ENCODE measurements at places on chromosomes 16 and 17.
A peak's percentile ranks its signal among the peaks of the same experiment; 100 is the strongest.

DNA sequence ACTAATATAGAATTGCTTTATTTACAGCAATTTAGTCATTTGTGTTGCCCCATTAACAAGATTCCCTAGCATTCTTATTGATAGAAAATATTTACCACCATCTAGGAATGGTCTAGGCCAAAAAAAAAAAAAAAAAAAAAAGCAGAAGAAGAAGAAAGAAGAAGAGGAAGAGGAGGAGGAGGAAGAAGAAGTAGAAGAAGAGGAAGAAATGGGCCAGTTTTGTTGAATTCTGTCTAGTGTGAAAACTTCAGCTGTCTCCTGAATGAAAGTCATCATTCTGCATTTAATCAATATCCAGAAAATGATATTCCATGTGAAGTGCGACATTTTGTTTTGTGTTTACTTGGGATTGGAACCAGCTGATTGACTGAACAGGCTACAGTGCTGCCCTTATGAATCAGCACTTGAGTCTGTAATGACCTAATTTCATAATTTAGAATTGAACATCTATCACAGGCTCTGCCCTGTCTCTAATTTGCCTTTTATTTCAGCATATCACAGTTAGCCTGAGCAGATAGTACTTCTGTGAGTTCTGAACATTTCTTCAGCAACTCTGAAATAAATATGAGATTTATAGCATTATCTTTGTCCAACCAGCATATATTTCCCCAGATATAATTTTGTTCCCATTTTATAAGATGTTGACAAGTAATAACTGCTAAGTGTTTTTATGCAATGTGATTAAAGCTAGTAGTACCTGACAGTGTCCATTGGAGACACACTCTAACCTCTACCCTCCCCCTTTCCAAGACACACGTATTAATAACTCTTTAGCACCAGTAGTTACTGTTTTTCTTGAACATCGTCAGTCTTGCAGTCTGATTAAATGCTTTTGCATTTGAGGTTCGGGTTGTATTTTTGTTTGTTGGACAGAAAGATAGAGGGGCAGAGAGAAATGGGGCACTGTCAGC is 5.9 kb downstream of the ANKFN1 start:
- DNase-seq = peak; percentile 35

- no peak for DNase-seq
These were observed 1015.1 kb upstream of the EEF2KMT start for GRCh38 chr16:6112700-6113099.

DNA sequence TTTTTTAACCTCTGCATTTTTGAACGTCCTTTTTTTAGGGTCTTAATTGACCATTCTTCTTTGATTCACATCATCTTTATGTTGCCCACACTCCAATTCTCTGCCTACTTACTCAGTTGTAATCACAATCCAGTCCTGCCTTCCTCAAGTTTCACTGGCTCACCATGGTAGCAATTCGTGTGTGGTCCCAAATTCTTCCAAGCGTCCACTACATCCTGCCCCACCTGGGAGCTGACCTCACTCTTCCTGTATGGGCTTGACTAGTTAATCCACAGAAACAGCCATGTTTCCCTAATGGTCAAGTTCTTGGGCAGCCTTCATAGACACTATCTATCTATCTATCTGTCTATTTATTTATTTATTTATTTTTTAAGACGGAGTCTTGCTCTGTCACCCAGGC is 7.1 kb downstream of the TLCD2 start:
- DNase-seq = no peak

GRCh38 chr17:64240261-64240740 is 22.8 kb downstream of the TEX2 start:
- no peak for DNase-seq

GRCh38 chr16:78577630-78578029 is 478.2 kb downstream of the WWOX start:
- no peak for DNase-seq

- peak; percentile 68 for DNase-seq
These were observed 280.2 kb downstream of the SEC14L1 start for GRCh38 chr17:77420804-77421629.

DNA sequence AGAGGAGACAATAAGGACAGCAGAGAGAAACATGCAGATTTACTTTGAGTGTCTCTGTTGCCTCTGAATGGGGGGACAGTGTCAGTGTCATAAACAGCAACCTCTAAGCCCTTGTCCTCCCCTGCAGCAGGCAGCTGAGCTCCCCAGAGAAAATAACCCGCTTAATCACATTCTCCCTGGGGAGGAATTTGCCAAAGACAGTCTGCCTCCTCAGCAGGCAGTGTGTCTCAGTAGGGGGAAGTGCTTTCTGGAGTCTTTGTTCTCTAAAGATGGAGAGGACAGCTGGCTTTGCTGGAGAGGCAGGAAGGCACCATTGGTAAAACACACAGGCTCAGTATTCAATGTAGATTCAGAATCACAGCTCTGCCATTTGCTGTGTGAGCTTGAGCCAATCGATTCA is 16.1 kb downstream of the TEKT5 start:
- DNase-seq = no peak

DNA sequence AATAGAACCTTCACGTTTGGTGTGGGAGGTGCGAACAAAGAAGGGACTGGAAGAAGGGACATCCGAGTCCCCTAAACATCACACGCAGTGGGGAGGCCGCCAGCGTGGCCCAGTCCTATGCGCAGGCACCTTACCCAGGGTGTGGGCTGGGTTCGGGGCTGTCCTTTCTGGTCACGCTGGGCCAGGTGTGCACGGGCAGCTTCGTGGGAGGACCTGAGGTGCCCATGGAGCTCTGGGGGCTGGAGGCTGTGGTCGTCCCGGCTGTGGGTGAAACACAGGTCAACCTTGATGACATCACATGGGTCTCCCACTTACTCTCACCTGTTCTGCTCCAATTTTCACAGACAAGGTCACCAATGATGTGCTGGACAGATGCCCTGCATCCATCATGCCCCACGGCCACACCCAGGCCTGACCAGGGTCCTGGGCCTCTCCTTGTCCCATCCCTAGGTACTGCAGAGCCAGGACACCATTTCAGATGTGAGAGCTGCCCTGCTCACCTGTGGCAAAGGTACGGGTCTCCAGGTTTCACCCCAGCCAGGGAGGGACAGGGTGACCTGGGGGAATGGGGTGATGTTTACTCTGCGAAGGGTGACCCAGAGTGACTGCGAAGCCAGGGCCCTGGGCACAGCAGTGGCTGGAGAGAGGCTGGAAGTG is 3.1 kb downstream of the CD300C start:
- DNase-seq = no peak

- DNase-seq = no peak
These were observed 27.4 kb upstream of the MEOX1 start for GRCh38 chr17:43689131-43689530.

GRCh38 chr17:55986817-55987216 is 166.5 kb upstream of the ANKFN1 start:
- DNase-seq = no peak

- DNase-seq = no peak
These were observed 7.7 kb upstream of the STH start for GRCh38 chr17:45991341-45991740.

DNA sequence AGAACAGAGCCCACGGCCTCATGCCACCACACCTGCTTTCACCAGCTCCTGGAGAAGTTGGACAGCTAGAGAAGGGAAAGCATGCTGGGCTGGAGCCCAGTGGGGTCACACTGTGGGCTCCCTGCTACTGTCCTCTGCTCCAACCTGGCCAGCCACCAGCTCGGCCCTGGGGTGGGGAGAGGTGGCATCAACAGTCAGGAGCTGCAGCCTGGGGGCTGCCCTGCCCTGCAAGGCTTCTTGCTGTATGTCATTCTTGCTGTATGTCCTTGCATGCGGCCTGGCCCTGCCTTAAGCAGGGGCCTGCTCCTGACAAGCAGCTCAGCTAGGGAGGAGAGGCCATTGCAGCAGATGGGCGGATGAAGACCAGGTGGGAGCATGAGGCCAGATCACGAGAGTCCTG is 50.7 kb upstream of the CCL2 start:
- no peak for DNase-seq

DNA sequence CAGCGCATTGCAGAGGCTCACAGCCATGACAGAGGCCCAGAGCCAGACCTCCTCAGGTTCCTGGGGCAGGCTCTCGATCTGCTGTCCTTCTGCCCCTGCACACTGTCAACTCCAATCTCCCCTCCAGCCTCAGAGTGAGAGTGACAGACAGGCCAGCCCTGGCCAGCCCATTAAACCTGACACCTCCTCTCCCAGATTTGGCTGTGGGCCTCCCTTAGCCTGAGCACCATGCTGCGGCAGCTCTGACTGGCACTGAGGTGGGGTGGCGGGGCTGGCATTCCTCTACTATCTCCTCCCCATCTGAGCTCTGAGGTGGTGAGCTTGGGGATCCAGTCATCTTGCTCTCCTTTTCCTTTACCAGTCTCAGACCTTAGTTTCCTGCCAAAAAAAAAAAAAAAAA is 15.5 kb upstream of the C1QL1 start:
- no peak for DNase-seq

All from GM23248 (cell line).